Stomach (tissue), 19 donors: ENCODE measurements at places on chromosomes 3 and 15. TPM values are rescaled to one million over a fixed set of nuclear protein-coding genes. Genes with fewer than 3 reads are reported as not detected.

GOLGA6L9 gene
- 10.0 TPM for polyA plus RNA-seq

- DNase-seq = peak; percentile 86
- H3K4me1 ChIP-seq = peaks cover 47% of the 10 kb centered on the region
- peak overlapping the region; percentile 84 for H3K27ac ChIP-seq
- no peaks in the 10 kb centered on the region for H3K36me3 ChIP-seq
Observed at GRCh38 chr3:42159706-42160472, 68.7 kb downstream of the TRAK1 start.

- H3K4me1 ChIP-seq = no peaks in the 10 kb centered on the region
- peak within 1 kb of the TSS; percentile 67 for H3K27ac ChIP-seq
- H3K27me3 ChIP-seq = no peaks in the 10 kb centered on the region
- peaks cover 8% of the 10 kb centered on the region for H3K36me3 ChIP-seq
Observed at GRCh38 chr15:44736181-44736765, at the start of gene TRIM69. Gene TRIM69, plus strand, starts transcription at chr15:44736528. Its CDS starts 177 bp downstream, at chr15:44736705.

GRCh38 chr3:38516669-38517068 lies 20.5 kb downstream of the EXOG start:
- no peak overlapping the region for H3K4me3 ChIP-seq
- DNase-seq = no peak
- no peaks in the 10 kb centered on the region for H3K27me3 ChIP-seq
- peaks cover 56% of the 10 kb centered on the region for H3K36me3 ChIP-seq
- no peak overlapping the region for H3K27ac ChIP-seq

MAP2K5 gene
- polyA plus RNA-seq = 10.4 TPM

CCDC191 gene
- 3.2 TPM for polyA plus RNA-seq

DNA sequence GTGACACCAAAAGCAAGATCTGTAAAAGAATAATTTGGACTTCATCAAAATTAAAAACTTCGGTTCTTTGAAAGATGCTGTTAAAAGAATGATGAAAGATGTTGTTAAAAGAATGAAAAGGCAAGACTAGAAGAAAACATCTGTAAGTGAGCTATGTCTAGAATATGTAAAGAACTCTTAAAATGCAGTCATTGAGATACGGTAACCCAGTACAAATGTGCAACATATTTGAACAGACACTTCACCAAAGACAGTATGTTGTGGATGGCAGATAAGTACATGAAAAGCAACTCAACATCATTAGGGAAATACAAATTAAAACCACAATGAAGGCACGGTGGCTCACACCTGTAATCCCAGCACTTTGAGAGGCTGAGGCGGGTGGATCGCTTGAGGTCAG lies 139.5 kb downstream of the LRIG1 start:
- no peak for DNase-seq
- H3K36me3 ChIP-seq = no peaks in the 10 kb centered on the region
- no peaks in the 10 kb centered on the region for H3K4me1 ChIP-seq
- H3K27ac ChIP-seq = no peak overlapping the region
- no peaks in the 10 kb centered on the region for H3K27me3 ChIP-seq
- H3K4me3 ChIP-seq = no peak overlapping the region

CRYGS gene
- 5.0 TPM for polyA plus RNA-seq

DNA sequence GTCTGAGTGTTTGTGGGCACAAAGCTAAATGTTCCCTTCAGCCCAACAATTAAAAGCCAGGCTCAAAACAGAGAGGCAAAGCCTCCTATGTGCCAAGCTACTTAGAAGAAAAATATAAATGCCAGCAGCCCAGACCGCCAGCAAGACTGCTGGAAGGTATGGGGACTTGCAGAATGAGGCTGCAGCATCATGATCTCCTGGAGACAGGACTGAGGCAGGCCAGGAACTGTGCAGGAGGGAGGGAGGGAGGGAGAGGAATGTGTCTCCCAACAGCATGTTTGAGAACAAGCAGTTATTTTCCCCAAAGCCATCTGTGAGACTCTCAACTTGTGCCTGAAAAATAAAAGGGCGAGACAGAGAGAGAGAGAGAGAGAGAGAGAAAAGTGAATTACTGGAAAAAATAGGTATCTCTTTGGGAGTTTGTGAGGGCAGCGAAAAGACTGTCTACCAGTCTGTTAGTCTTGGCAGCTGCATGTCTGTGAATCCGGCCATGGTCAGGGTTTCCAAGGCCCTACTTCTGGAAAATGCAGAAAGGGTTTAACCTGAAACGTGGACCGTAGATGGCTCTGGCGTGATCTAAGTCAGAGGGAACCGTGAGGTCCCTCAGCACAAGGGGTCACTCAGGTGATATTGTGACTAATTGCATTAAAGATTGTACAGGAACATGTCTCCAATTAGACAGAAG lies 139.7 kb upstream of the COL8A1 start:
- H3K27ac ChIP-seq = no peak overlapping the region
- no peaks in the 10 kb centered on the region for H3K36me3 ChIP-seq
- no peaks in the 10 kb centered on the region for H3K27me3 ChIP-seq
- H3K4me1 ChIP-seq = peaks cover 9% of the 10 kb centered on the region
- DNase-seq = no peak

STRIT1 gene
- polyA plus RNA-seq = not detected

GRCh38 chr3:72818092-72818773 lies 30.0 kb downstream of the SHQ1 start:
- no peaks in the 10 kb centered on the region for H3K27me3 ChIP-seq
- H3K27ac ChIP-seq = no peak overlapping the region
- no peak for DNase-seq
- peaks cover 40% of the 10 kb centered on the region for H3K4me1 ChIP-seq
- H3K36me3 ChIP-seq = peaks cover 8% of the 10 kb centered on the region

DNA sequence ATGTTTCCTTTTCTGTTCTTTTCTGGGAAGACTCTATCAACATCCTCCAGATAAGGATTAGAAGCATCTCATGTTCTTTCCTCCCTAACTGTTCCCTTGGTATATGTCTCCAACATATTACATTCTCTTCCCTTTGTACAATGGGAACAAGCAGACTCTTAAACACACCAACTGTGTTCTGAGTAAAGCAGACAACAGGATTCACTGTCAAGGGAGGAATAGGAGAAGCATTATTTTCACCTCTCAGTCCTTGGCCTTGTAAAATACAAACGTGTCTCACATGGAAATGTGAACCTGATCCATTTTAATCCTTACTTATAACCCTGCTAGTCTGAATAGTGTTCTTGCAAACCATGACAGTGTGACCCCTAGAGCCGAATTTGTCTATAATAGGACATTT lies 19.6 kb downstream of the GYG1 start:
- H3K4me3 ChIP-seq = no peak overlapping the region
- H3K27me3 ChIP-seq = no peaks in the 10 kb centered on the region
- H3K4me1 ChIP-seq = no peaks in the 10 kb centered on the region
- no peak for DNase-seq

GRCh38 chr3:126354776-126355175 lies 2.4 kb downstream of the KLF15 start:
- H3K36me3 ChIP-seq = peaks cover 35% of the 10 kb centered on the region
- no peaks in the 10 kb centered on the region for H3K27me3 ChIP-seq
- H3K27ac ChIP-seq = peak overlapping the region; percentile 98
- no peak for DNase-seq

NKIRAS1 gene
- 9.6 TPM for polyA plus RNA-seq

- H3K4me3 ChIP-seq = no peak overlapping the region
- no peaks in the 10 kb centered on the region for H3K36me3 ChIP-seq
- no peak for DNase-seq
- no peaks in the 10 kb centered on the region for H3K27me3 ChIP-seq
Observed at GRCh38 chr3:121969631-121970030, 52.4 kb downstream of the ILDR1 start.

NR1I2 gene
- polyA plus RNA-seq = 0.08 TPM

DNA sequence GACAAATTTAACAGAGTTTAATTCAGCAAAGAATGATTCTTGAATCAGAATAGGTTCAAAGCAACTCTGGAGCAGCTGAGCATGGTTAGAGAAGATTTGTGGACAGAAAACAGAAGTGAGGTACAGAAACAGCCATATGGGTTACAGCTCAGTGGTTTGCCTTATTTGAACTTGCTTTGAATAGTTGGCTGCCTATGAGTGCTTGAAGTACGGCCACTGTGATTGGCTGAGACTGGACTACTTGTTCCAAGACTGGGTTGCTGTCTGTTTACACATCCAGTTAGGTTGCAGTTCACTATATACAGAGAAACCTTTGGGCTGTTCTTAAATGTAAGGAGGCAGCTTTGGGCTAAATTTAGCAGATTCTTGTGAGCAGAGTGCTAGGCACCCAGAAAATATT lies 79.4 kb upstream of the CADPS start:
- no peaks in the 10 kb centered on the region for H3K27me3 ChIP-seq
- no peak overlapping the region for H3K4me3 ChIP-seq
- no peaks in the 10 kb centered on the region for H3K36me3 ChIP-seq
- DNase-seq = peak; percentile 9

SNX4 gene
- 13.9 TPM for polyA plus RNA-seq

DNA sequence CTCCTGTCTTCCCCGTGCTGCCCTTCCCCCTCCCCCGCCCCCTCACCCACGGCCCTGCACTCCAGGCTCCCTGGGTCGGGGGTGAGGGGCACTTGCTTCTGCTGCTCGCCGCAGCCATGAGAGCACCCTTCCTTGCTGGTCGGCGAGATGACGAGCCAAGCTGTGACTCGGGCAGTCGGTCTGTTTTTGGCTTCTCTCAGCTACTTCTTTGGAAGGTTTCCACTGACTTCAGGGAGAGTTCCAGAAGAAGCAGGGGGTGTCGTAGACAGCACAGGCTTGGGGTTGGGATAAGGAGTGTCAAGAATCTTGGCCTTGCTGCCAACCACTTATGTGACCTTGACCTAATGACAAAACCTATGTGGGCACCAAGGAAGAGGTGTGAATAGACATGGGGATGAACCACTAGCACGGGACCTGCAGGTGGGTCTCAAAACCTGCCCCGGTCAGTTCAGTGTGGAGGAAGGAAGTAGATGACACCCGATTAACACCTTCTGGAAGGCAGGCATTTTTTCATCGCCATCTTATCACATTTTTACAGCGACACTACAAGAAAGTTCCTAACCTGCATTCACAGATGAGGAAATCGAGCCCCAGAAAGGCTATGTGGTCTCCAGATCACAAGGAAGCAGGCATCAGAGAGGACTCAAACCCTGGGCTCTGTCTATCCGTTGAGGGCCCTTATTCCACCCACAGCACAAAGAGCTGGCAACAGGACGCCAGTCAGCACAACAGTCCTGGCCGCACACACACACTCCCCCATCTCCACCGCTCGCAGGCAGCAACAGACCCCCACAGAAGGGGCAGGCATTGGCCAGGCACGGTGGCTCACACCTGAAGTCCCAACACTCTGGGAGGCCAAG lies 120.9 kb downstream of the LIPC start:
- peaks cover 20% of the 10 kb centered on the region for H3K4me1 ChIP-seq
- H3K4me3 ChIP-seq = no peak overlapping the region
- no peaks in the 10 kb centered on the region for H3K27me3 ChIP-seq
- DNase-seq = no peak

VIPR1 gene
- 2.2 TPM for polyA plus RNA-seq

GRCh38 chr3:104887069-104887468 lies 479.6 kb upstream of the ALCAM start:
- H3K27me3 ChIP-seq = no peaks in the 10 kb centered on the region
- no peak overlapping the region for H3K27ac ChIP-seq
- no peaks in the 10 kb centered on the region for H3K4me1 ChIP-seq
- H3K4me3 ChIP-seq = no peak overlapping the region
- H3K36me3 ChIP-seq = no peaks in the 10 kb centered on the region

DNA sequence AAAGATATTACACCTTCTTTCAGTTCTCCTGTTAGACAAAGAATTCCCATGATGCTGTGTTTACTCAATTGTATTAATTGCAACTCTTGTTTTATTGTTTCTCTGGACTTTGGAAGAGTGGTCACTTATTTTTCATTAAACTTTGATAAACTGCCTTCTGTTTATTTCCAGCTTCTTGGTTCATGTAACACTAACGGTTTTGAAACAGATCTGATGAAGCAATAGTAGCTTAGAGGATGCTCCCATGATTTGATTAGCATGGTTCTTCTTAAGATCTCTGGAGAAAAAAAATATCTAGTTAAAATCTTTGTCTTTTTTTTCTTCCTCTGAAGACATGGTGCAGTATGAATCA lies 90.1 kb downstream of the FNDC3B start:
- H3K4me3 ChIP-seq = no peak overlapping the region
- peak overlapping the region; percentile 87 for H3K27ac ChIP-seq
- H3K36me3 ChIP-seq = no peaks in the 10 kb centered on the region
- DNase-seq = no peak

DNA sequence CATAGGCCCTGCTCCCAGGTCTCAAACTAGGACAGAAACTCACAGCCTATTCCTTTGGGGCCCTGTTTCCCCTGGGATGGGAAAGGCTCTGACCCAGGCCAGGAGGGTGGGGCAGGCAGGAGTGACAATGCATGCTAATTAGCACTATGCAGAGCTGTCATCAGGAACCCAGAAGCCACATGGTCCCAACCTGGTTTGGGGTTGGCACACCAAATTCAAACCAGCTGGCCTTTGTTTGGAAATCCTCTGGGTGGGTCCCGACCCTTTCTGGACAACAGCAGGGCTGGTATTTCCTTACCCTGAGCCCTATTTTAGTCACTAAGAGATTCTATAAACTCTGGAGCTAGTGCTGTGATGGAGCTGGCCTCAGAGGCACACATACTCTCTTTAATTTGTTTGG lies 166.2 kb downstream of the LRTM1 start:
- no peaks in the 10 kb centered on the region for H3K36me3 ChIP-seq
- H3K27me3 ChIP-seq = no peaks in the 10 kb centered on the region
- no peak for DNase-seq
- H3K27ac ChIP-seq = no peak overlapping the region
- no peaks in the 10 kb centered on the region for H3K4me1 ChIP-seq
- no peak overlapping the region for H3K4me3 ChIP-seq

- peaks cover 24% of the 10 kb centered on the region for H3K4me1 ChIP-seq
- no peak overlapping the region for H3K27ac ChIP-seq
- H3K36me3 ChIP-seq = no peaks in the 10 kb centered on the region
Observed at GRCh38 chr15:78133801-78134200, 2.6 kb upstream of the CIB2 start.

GRCh38 chr3:10467904-10468612 lies 37.3 kb downstream of the ATP2B2 start:
- no peaks in the 10 kb centered on the region for H3K36me3 ChIP-seq
- H3K27ac ChIP-seq = no peak overlapping the region
- H3K27me3 ChIP-seq = no peaks in the 10 kb centered on the region
- no peak overlapping the region for H3K4me3 ChIP-seq
- DNase-seq = peak; percentile 34
- no peaks in the 10 kb centered on the region for H3K4me1 ChIP-seq

DNA sequence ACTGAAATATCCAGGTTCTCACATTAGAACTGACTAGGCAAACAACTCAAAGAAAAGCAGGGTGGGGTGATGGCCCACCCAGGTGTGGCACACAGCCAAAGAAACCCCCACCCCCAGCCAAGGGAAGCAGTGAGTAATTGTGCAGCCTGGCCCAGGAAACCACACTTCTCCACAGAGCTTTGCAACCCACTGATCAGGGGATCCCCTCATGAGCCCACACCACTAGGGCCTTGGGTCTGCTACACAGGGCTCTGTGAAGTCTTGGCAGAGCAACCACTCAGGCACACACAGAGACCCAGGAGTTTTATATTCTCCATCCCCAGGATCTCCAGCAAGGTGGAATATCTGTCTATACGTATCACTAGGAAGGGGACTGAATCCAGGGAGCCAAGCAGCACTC lies 22.2 kb upstream of the TRIM42 start:
- H3K4me3 ChIP-seq = no peak overlapping the region
- H3K27ac ChIP-seq = no peak overlapping the region
- no peaks in the 10 kb centered on the region for H3K4me1 ChIP-seq
- H3K36me3 ChIP-seq = no peaks in the 10 kb centered on the region
- no peaks in the 10 kb centered on the region for H3K27me3 ChIP-seq
- DNase-seq = no peak

GRCh38 chr3:110697961-110698360 lies 373.7 kb upstream of the NECTIN3 start:
- H3K27ac ChIP-seq = no peak overlapping the region
- H3K4me3 ChIP-seq = no peak overlapping the region
- no peak for DNase-seq
- H3K36me3 ChIP-seq = no peaks in the 10 kb centered on the region
- no peaks in the 10 kb centered on the region for H3K27me3 ChIP-seq

SI gene
- not detected for polyA plus RNA-seq

ZNF385D gene
- 0.38 TPM for polyA plus RNA-seq

CACNA2D2 gene
- polyA plus RNA-seq = 2.7 TPM
